ENCODE measurements at places on chromosomes 6 and 20.

DNA sequence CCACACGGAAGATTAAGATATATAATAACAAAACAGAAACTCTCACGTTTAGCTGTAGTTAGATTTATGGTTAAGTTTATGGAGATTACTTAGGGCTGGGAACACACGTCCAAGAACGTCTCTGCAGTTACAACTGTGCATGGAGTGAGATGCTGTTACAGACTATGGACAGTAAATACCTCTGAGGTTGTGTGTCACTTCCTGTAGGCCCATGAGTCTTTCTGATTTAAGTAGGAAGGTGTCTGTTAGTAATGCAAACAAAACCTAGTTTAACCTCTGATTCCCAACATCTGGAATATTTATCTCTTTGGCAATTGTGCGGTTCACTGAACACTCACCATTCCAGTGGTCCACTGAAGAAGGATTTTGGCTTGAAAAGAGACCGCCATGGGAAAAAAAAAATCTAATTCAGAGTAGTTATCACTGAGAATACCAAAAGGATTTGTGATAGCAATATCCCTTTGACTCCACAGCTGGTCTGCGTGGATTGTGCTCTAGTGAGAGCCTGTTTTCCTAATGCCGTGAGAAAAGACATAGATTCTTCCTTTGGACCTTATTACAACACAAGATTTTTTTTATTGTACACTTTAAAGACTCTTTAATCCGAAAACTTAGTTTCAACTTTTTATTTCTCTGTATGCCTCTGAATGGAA, 478.2 kb upstream of the CITED2 start:
- DNase-seq: no peak

DNA sequence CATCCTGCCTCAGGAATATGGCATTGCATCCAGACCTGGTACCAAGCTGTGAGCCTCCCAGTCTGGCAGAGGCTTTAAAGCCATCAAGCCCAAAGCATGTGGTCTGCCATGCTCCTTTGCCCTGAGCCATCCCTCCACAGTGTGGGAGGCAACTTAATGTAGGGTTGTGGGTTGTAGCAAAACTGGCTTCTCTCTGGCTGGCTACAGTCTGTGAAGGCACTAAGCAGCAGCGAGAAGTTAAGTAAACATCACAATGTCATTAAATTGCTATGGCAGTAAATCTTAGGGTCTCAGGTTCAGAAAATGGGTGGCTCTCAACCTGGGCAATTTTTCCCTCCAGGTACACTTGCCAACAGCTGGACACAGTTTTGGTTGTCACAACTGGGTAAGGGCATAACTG, 472.9 kb downstream of the PREX1 start:
- no peak for DNase-seq

- DNase-seq: no peak
Observed at GRCh38 chr6:25829375-25829774, 2.5 kb downstream of the SLC17A1 start.

GRCh38 chr6:85077098-85077497, 312.7 kb upstream of the TBX18 start:
- no peak for DNase-seq

GRCh38 chr6:56101141-56101553, 146.2 kb downstream of the COL21A1 start:
- DNase-seq: peak; percentile 1

DNA sequence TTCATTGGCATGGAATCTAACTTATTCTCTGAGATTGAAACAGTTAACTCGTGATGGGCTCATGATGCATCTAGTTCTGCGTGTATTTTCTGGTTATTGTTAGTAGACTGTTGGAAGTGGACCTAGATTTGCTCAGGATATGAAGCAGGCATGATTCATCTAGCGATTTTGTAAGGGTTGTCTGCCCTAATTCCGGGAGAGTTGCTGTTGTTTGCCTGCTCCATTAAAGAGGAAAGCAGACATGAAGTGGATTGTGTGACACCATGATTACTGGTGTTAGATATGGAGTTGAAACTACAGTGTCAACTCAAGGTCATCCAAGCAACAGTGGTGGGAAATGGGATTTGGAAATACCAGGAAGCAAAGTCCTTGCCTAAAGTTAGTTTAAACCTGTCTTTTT, 41.0 kb downstream of the SOX4 start:
- DNase-seq: no peak

- no peak for DNase-seq
Observed at GRCh38 chr6:13094781-13095425, 233.4 kb downstream of the TBC1D7 start.

DNA sequence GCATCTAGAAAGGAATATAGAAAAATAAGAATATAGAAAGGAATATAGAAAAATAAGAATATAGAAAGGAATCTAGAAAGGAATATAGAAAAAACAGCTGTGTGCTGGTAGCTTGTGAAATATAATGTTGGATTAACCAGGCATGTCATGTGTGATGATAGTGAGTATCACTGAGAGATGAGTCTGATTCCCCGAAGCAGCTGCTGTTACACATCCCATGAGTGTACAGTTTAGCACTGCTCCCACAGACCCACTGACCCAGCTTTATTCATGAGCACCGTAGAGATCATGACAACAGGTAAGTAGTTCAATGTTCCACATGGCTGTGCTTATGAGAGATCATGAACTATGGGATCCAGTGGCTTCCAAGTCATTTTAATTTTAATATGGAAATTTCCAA, 64.8 kb downstream of the SLC22A3 start:
- no peak for DNase-seq

DNA sequence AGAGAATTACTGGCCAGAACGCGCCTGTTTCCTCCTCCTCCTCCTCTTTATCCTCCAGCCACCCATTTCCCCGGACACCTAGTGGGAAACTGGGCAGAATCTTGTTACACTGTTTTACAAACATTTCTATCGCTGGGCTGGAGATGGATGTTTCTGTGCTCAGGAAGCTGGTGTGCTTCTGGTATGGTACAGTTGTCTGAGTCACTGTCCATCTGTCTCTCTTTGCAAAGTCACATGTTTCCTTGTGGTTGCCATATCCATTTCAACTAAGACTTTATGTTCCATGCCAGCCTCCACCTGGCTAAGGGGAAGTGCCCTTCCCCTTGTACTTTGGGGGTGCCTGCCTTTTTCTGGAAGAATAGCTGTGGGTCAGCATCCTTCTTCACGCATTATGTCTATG, 52.9 kb upstream of the SLC22A16 start:
- no peak for DNase-seq

- no peak for DNase-seq
Observed at GRCh38 chr6:129684903-129685661, 24.9 kb downstream of the ARHGAP18 start.

GRCh38 chr6:161353208-161353613, 79.3 kb upstream of the AGPAT4 start:
- DNase-seq: no peak

- DNase-seq: no peak
Observed at GRCh38 chr6:14880052-14880451, 365.8 kb upstream of the JARID2 start.

- no peak for DNase-seq
Observed at GRCh38 chr6:25777031-25777430, 22.5 kb downstream of the SLC17A4 start.

- no peak for DNase-seq
Observed at GRCh38 chr6:30067460-30068139, 602 bp downstream of the PPP1R11 start.

Data from NK-92 treated with Interleukin-12 subunit alpha and Interleukin-12 subunit beta, amount 100 ng/mL, for 24 hours (cell line).